Cerebellar nuclear complex (tissue), 1 donor: ENCODE measurements at places on chromosomes 5 and 9.

DNA sequence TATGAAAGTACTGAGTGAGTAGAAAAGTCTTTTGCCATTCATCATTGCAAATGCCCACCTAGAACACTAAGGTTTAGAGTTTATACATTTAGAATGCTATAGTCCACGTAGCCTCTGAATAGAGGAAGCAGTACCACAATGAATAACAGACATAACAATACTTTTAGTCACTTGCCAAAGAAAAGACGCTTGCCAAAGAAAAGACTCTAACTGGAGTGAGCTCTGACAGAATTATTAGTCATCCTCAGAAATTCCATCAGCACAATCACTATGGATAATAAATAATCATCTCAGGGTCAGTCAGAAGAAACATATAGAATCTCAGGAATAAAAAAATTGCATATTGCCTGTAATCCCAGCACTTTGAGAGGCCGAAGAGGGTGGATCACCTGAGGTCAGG is 168.5 kb upstream of the TARS1 start:
- no peak for DNase-seq

- no peak for DNase-seq
Measured at GRCh38 chr5:88269222-88269771, 652 bp upstream of the TMEM161B start.

DNA sequence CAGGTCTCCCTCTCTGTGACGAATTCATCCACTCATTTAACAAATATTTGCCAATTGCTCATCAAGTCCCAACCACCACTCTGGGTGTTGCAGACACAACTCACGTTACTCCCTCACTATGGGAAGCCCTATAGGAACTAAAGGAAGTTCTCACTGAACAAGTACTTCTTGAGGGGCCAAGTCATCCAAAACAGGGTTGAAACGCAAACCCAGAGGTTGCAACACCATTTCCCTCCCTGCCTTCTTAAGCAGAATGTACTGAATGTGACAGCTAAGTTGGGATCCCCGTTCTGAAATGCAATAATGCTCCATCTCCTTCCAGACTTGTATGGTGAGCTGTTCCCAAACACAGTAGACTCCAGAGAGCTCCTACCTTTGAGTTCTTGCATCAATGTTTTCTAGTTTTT is 34.3 kb downstream of the EPB41L4B start:
- no peak for DNase-seq

DNA sequence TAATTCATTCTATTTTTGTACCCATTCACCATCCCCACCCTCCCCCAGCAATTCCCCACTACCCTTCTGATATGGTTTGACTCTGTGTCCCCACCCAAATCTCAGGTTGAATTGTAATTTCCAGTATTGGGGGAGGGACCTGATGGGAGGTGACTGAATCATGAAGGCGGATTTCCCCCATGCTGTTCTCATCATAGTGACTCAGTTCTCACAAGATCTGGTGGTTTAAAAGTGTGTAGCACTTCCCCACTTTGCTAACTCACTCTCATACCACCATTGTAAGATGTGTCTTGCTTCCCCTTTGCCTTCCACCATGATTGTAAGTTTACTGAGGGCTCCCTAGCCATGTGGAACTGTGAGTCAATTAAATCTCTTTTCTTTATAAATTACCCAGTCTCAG is 25.9 kb upstream of the TESK1 start:
- DNase-seq, result no peak

DNA sequence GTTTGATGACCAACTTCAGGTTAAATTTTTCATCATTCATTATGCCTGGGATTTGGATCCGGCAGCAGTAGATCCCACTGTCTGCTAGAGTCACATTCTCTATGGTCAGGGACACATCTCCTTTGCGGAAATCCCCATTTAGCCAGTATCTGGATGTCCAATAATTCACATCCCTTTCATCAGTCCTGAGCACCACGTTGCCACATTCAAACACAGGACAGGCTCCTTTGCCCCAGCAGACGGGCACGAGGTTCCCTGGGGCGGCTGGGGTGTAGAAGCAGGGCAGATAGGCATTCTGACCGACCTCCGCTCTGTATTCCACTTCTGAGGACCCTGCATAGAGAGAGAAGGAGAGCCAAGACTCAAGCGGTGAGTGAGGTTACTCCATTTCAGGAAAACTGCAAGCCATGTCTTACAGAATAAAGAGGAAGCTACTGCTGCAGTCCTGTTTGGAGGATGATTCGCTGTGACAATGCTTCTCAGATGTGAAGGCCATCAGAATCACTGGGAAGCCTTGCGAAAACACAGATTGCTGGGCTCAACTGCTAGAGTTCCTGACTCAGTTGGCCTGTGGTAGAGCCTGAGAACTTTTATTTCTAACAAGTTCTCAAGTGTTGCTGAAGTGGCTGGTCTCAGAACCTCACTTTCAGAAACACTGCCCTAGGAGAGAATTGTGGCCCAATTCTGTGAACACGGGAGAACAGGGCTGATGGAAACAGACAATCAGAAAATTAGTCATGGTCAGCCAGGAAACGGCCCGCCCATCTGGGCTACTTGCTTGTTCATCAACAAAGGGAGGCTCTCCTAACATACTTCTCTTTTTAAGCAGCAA is 2.0 kb downstream of the HAVCR2 start:
- no peak for DNase-seq

- no peak for DNase-seq
Measured at GRCh38 chr9:37839496-37840461, 39.2 kb downstream of the DCAF10 start.

DNA sequence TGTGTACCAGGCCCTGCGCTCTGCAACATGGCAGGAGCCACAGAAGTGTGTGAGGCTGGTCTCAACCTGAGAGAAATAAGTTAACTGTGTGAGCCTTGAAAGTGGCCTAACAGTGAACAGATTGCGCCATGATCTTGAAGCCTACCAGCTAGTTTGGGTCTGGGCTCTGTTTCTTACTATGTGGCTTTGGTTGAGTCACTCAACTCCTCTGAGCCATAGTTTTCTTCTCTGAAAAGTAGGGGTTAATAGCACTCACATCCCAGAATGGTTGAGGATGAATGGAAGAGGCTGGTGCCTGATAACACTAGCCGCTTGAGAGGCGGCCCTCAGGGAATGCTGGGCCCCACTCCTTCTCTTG is 121.5 kb downstream of the RGS3 start:
- DNase-seq, result no peak

DNA sequence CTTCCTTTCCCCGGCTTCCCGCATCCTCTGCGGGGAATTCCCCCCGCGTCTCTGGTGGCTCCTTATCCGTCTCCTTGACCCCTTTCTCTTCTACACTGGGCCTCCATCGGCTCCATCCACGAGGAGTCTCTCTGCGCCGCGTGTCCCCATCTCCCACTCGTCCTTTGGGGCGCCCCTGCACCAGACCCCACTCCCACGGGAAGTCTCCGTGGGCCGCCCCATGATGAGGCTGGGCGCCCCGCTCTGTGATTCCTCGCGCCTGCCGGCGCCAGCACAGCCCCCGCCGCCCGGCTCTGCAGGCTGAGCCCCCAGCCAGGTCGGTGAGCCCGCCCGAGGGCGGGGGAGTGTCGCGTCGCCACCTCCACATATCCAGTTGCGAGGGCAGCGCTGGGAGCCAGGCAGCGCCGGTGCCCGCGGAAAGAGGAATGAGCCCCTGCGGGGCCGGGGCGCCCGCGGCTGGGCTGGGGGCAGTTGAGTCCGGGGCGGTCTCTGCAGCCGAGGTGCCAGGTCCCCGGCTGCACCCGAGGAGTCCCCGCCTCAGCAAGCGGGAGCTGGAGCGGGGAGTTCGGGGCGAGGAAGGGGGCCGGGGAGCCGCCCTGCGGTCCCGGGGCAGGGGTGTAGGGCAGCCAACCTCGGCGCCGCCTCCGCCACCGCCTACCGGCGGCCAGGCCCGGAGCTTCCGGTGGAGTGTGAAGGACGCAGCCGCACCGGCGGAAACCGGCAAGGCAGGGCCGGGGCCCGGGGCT is 2.1 kb upstream of the TRAF1 start:
- DNase-seq, result no peak
